ENCODE measurements at places on chromosomes 6 and 20.

DNA sequence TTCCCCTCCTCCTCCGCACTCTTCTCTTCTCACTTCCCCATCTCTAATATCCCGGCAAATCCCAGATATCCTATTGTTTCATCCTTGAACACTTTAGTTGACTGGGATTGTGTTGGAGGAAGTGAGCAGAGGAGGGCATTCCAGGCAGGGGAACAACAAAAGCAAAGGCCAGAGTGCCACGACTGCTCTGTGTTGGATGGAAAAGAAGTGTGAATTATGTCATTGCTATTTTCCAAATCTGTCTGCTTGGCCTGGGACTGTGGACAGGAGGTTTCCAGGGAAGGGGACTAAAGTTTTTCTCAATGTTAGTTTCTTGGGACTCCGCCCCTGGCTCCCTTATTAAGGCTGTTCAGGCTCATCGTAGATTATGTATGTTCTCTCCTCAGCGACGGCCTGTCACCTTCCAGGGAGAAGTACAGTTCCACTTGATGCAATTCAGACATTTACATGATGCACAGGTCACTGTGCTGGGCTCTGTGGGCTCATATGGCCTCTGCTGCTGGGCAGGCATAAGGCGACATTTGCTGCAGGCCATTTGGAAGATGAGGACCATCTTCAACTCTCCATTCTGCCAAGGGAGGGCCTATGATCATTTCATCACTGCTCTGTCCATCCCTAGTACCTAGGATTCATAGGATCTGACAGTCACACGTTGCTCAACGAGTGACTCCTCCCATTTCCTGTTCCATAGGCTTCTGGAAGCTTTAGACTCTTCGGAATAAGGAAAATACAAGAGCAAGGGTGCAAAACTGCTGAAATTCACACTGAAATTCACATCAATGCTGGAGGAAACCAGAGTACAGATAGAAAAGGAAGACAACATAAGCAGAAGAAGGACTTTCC, 99.1 kb upstream of the KCNK16 start:
- DNase-seq, result peak; percentile 55

GRCh38 chr6:158560836-158561320, 987 bp downstream of the TMEM181 start:
- DNase-seq, result peak; percentile 39

- DNase-seq, result peak; percentile 56
Measured at GRCh38 chr6:127198549-127198948, 68.1 kb upstream of the RNF146 start.

- DNase-seq, result no peak
Measured at GRCh38 chr6:21648475-21649050, 55.0 kb downstream of the SOX4 start.

DNA sequence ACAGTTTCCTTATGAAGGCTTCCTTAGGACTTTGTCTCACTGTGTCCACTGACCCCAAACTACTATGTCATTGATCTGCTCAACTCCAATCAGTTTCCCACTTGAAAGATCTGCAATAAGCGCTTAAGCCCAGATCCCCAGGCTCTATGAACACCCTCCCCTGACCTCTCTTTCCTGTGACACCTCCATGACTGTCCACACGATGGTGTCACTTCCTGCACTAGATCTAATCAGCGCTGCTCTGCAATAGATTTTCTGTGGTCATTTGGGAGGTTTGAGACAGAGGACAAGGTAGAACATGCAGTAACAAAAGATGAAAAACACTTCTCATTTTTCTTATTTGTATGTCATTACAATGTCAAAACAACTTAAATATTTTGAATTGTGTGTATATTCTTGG, 304.6 kb upstream of the AGPAT4 start:
- DNase-seq, result no peak

- DNase-seq, result no peak
Measured at GRCh38 chr6:14569394-14569793, 451.8 kb downstream of the CD83 start.

DNA sequence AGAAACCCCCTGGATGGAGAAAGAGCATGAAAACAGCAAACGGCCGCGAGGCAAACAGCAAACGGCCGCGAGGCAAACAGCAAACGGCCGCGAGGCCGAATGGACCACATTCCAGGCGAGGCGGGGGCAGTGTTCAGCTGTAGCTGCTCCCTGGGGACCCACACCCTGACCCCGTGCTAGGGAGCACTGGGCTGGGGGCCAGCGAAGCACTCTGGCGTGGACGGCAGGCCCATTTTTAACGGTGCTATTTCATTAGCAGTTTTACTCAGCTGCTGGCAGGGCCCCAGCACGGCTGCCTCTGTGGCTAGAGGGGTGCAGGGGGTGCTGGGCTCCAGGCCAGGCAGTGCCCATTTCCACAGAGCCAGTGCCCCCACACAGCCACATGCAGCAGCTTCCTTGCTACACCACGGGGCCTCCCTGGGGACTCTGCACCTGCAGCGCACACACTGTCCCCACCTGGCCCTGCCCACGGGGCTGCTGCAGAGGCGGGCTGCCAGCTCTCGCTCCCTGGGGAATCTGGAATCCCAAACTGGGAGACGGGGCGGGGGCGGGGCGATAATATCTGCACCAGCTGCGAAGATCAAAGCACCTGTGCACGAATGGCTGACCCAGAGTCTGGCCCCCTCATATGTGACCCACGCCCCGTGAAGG, 35.6 kb upstream of the SLCO4A1 start:
- DNase-seq, result no peak

- no peak for DNase-seq
Measured at GRCh38 chr20:36491901-36492617, 49.3 kb upstream of the MYL9 start.

DNA sequence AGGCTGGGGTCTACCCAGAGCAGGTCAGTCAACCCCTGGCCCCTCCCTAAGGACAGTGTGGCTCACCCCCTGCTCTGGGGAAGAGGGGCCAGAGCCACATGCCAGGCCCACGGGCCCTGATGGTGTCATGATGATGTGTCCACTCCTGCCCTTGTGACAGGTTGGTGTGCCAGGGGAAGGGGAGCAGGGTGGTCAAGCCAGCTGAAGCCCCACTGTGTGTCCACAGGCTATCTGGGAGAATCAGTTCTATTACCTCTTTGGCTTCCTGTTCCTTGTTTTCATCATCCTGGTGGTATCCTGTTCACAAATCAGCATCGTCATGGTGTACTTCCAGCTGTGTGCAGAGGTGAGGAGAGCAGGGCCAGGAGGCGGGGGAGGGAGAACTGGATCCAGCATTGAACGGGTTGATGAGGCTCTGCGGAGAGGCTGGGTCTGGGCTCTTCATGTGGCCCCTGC, 47.7 kb downstream of the PLAGL2 start:
- DNase-seq, result no peak

DNA sequence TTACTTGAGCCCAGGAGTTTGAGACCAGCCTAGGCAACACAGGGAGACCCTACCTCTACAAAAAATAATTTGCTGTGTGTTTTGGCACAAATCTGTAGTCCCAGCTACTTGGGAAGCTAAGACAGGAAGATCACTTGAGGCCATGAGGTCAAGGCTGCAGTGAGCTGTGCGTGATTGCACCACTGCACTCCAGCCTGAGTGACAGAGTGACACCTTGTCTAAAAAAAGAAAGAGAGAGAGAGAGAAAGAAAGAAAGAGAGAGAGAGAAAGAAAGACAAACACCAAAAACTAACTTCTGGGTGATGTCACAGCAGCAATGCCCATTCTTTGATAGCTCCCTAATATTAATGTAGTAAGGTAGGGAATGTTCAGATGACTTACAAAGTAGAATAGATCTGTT, 20.4 kb downstream of the USP49 start:
- no peak for DNase-seq

GRCh38 chr6:157893238-157893637, 70.2 kb downstream of the SNX9 start:
- no peak for DNase-seq

DNA sequence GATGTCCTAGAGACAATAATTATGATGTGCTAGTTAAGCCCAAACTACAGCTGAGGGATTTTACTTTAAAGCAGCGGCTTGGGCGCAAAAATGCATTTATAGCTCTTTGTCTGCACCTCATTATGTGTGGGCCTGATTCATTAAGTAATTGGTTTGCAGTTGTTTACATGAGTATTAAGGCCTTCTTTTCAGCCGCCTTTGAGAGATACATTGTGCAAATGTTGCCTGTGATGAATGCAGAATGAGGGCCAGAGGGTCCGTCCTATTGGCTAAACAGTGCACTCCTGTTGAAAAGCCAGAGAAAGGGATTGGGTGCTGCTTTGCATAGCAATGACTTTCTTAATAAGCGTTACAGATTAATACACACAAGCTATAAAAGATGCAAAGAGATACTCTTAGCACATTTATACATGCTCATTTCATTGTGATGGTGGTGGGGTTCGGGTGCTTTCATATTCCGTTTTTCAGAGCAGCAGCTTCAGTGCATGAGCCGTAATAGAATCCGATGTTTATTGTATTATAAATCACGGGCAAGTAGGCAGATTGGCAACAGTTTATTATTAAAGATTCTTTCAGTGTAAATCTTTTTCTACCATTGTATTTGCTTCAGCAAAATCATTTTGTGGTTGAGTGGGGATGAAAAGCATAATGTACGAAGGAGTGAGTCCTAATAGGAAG, 68.2 kb upstream of the XRN2 start:
- DNase-seq, result no peak

DNA sequence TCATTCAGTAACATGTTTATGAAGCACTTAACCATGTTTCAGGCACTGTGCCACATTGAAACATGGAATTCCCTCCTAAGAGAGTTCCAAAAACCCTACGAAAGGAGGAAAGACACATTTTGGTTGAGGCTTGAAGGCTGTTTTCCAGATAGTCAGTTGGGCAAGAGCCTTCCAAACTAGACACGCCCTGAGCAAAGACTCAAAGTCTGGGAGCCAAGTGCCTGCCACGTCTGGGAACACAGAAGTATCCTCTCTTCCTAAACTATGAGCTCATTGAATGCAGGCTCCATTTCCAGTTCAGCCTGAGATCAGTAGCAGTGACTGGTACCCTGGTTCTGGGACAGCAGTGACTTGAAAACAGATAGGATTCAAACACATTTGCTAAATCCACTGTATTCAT, 74.5 kb upstream of the FAM8A1 start:
- no peak for DNase-seq

- no peak for DNase-seq
Measured at GRCh38 chr6:49826743-49827406, 39.5 kb downstream of the CRISP1 start.

GRCh38 chr6:1839361-1839760, 229.6 kb downstream of the FOXC1 start:
- DNase-seq, result no peak

- no peak for DNase-seq
Measured at GRCh38 chr6:147930745-147931144, 411.9 kb upstream of the SASH1 start.

DNA sequence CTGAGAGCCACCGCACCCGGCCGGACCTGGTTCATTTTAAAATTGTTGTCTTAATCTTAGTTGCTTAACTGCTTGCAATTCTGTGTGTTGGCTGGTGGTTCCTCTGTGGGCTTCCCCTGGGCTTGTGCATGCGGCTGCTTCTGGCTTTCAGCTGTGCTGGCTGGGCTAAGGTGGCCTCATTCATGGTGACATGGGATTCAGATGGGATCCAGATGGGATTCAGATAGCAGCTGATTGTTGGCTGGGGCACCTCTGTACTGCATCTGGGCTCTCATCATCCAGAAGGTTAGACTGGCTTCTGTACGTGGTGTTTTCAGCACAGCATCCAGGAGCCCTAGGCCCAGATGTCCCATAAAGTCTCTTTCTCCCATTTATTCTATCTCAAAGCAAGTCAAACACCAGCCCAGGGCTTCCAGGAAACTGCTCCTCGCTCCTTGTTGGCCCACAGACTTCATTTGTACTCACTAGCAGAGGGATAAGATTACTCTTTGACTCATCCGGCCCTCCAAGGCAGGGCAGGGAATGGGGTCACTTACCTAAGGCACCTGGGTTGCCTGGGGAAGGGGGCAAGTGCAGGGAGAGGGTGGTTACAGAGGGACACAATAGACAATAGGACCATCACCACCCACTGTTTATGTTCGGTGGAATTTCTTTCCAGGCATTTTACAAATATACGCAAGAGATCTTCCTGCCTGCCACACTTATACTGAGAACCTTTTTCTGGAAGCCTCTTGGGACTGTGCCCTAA, 10.2 kb upstream of the PEDS1 start:
- peak; percentile 48 for DNase-seq

DNA sequence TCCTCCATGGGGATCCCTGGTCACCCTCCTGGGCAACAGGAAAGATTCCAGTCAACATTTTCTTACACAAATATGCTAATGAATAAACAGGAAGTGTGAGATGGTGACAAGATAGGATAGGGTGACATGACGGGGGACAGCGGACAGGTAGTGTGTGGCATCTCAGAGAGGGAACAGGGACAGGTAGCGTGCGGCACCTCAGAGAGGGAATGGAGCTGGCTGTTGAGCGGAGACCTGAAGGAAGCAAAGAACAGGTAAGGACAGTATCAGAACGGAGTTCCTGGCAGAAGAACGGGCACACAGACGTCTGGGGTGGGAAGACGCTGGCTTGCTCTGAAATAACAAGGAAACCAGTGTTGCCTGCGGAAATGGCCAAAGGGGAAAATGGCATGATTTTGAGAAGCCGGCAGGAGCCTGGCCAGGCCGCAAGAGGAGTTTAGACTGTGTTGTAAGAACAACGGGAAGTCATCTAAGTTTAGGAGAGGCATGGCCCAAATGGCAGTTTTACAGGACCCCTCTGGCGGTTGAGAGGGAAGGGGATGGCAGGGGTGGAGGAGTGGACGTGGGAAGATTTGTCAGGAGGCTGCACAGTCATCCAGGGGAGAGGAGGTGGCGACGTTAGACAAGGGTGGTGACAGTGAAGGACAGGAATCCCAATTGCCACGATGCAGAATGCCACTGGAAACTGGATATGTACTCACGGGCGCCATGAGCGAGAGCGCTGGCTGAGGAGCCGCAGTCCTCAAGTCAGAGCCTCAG, 111.6 kb downstream of the JPH2 start:
- DNase-seq, result no peak

GRCh38 chr6:21109391-21110178, 484.0 kb upstream of the SOX4 start:
- DNase-seq, result peak; percentile 53

- DNase-seq, result no peak
Measured at GRCh38 chr6:56522495-56523270, 120.0 kb downstream of the DST start.

DNA sequence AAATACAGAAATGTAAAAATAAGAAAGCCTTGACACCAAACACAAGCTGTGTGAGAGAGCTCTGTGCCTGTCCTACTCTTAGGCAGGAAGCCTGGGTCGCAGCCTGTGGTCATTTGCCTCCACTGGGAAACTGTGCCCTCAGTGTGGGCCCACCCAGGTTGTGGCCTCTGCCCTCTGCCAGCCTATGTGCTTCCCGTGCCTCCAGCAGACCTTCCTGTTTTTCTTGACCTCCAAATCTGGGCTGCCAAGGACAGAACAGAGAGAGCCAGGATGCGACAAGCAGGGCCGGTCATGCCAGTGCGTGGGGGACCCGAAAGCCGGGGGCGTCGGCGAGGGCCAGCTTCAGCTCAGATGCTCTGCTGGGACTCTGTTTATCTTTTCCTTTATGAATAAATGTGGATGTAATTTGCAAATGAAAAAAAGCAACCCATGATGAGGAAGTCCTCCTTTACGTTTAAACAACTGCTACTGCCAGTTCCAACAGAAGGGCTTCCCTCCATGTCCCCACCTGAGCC, 189.2 kb upstream of the EXOC2 start:
- DNase-seq, result no peak

- DNase-seq, result no peak
Measured at GRCh38 chr6:61203966-61204496, 1082.0 kb downstream of the KHDRBS2 start.
